Epithelial cell of proximal tubule (primary cell): ENCODE measurements at places on chromosomes 11 and 22. TPM values are rescaled to one million over a fixed set of nuclear protein-coding genes. Genes with fewer than 3 reads are reported as not detected.

DNA sequence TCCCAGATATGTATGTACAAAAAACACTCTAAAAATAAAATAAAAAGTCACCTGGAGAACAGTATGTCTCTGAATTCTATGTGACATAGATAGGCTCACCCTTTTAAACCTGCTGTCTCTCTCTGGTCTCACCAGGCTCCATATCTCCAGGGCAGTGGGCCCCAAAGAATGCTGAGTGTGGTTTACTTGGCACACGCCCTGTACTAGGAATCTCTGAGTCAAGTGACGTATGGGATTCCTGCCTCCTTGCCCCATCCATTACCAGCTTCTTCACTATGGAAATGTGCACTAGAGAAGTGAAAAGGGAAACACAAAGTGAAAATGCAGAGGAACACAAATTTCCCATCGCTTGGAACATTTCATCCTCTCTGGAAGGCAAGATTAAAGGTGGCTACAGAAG lies 722.2 kb upstream of the TENM4 start:
- DNase-seq = no peak

DNA sequence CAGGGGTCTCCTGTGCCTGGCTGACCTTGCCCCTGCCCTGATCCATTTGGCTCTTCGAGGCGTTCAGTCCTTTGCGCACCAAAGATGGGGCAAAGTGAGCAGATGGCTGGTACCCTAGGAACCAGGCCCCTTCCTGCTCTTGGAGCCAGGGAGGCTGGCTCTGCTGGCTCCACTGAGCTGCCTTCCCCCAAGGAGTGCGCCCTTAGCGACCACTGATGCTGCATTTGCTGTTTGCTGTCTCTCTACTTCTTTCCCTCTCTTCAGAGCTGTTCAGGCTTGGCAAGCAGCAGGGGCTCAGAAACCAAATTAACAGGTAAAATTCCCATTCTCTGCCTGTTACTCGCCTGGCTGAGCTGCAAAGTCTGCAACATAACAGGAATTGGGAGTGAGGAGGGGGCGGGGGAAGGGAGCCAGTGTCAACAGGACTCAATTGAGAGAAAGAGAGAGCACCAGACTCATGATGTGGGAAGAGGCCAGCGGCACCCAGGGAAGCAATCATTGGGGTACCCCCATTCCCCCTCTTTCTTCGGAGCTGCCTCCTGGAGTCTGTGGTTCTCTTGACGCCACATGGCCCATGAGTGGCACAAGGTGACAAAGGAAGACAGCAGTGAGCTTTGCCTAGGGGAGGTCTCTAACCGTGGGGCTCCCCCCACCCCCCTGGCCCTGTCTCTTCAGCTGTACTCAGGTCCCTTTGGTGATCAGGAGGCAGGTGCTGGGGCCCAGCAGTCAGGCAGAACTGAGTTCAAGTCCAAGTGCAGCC lies 102.3 kb downstream of the TP53I11 start:
- no peak for DNase-seq

GRCh38 chr11:99592266-99592665 lies 571.5 kb downstream of the CNTN5 start:
- no peak for DNase-seq

GRCh38 chr11:73047773-73048371 lies 94.2 kb downstream of the FCHSD2 start:
- DNase-seq = no peak

DNA sequence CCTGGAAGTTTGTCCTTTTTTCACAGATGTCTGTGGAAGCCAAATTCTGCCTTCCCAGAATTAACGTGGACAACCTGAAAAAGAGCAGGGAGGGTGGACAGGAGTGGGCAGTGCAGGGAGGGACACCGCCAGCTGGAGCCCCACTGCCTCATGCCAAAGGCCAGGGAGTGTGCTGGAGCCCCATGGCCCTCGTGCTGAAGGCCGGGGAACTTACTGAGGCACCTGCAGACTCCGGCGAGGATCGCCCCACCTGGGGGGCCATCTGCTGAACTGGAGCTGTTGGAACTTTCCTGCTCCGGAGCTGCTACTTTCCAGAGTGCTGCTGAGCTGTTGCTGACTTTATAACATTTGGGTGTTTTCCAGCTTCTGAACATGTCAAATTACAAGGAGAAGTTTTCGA lies 35.2 kb downstream of the MOV10L1 start:
- DNase-seq = no peak

DNA sequence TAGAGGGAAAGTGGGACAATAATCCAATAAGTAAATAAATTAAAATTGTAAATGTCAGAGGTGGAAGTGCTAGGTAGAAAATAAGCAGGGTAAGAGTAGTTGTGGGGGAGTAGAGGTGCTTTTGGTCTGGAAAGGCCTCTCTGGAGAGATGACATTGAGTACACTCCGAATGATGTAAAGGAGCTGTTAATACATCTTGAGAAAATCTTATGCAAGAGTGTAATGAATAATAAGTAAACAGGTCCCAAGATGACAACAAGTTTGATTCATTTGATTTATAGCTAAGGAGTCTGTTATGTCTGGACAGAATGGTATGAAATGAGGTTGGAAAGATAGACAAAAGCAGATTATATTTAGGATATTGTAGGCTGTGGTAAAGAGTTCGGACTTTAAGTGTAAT lies 87.5 kb downstream of the TMEM135 start:
- DNase-seq = no peak

The GAB4 gene
- not detected in 2 replicates for total RNA-seq

The PAMR1 gene
- total RNA-seq = 0.06 and 0.22 TPM in 2 replicates

The PARVA gene
- 30.2 and 32.6 TPM in 2 replicates for total RNA-seq
